ENCODE measurements at places on chromosomes 3 and 15.

DNA sequence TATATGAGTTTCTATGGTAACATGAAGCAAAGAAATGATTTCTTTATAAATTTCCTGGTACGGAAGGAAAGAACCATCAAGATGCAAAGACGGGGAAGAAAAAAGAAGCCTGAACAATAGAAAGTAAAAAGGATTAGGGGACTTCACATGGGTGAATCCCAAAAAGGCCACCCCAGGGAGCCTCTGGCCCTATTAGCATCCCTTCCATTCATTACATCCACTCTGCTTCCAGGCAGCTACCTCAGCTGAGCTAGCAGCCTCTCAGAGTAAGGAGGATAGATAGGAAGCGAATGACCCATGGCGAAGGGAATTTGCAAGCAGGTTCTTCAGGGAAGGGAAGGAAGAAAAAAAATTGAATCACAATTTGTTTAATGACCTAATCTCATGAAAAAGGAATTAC lies 81.6 kb downstream of the GABRB3 start:
- DNase-seq = no peak

DNA sequence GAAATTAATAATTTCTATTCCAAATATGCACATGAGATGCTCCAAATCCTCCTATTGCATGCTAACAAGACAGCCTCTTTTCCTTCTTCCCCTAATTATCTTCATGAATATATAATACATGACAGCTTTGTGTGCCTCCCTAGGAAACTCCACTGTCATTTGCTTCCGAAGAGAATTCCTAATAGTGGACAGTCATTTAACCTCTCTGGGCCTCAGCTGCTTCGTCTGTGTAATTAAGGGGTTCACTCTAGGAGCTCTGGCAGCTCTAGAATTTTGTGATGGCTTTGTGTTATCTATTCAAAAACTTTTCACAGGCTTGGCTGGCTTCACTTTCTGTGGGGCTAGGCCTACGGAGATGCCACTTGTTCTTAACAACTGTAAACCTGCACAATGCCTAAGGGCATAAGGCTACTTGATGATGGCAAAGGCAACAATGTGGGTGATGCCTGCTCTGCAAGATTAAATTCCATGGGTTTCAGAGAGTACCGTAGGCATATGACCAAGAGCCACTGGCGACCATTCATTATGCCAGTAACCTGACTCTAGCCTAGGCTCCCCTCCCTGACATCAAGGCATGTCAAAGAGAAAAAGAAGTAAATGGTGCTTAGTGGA lies 333.8 kb upstream of the UMPS start:
- no peak for DNase-seq

DNA sequence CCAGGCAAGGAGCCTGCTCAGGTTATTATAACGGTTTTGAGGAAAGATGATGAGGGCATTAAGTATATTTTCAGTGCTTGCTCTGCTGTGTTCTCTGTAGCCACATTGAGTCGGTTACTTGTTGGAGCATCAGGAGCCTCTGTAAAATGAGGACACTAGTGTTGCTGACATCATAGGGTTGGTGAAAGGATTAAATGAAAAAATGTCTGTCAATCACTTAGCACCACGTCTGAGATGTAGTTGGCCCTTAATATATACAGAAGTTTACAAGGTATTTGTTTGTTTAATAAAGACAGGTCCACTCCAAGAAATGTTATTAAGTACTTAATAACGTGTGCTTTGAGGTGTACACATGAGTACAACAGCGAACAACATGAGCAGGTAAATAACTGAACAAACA lies 735 bp upstream of the SLC25A26 start:
- no peak for DNase-seq

- DNase-seq = no peak
These were observed 22.3 kb downstream of the MECOM start for GRCh38 chr3:169641167-169641566.

DNA sequence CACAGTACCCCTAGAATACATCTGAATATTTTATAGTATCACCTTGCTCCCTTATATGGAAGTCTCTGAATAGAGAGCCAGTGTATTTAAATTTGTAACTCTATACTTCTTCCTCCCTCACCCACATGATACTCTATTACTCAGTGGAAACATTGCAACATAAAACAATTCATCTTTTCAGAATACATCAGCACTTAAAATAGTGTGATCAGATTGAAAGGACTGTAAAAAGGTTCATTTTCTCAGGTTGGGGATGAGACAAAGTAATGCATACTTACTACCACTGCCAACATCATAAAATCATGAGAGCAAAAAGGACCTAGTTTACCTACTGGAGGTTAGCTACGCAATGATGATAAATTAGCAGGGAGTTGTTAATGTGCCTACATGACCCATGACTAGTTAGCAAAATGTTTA lies 13.8 kb upstream of the THRB start:
- no peak for DNase-seq

DNA sequence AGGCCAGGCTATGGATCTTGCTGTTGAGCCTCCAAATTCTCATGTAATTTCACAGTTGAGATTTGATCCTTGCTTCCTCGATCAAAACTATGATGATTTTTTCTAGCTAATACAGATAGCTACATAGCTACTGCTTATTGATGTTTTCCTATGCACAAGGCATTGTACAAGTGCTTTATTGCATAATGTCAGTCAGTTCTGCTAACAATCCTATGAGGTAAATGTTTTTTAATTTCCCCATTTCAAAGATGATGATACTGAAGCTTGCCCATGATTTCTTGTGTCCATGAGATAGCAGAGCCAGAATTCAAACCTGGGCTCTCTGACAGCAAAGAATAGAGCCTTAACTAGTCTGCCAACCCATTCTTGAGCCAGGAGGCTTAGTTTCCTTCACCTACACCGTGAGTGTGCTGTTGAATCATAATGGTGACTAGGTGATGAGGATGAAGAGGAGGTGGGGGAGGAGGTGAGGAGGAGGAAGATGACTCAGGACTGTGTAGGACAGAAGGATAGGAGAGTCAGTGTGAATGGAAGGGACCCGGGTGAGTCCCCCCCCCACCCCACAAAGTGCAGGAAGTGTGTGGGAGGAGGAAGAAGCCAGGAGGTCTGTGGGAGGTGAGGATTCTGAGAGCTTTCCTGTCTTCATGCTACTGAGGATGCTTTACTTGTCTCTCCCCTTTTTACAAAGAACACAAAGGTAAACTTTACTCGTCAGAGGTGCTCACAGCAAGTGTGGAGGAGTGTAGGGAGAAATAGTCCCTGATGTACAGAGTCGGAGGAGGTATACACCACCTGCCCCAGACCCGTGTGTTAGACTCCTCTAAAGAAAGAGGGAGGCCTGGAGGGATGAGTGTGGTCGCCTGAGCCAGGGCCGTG lies 3.6 kb downstream of the TAGLN3 start:
- no peak for DNase-seq

GRCh38 chr3:141828890-141829289 lies 47.6 kb upstream of the ATP1B3 start:
- no peak for DNase-seq

- DNase-seq = no peak
These were observed 16.4 kb downstream of the UBE2E2 start for GRCh38 chr3:23219552-23219951.

- DNase-seq = no peak
These were observed 4.4 kb downstream of the TERC start for GRCh38 chr3:169760479-169760878.

DNA sequence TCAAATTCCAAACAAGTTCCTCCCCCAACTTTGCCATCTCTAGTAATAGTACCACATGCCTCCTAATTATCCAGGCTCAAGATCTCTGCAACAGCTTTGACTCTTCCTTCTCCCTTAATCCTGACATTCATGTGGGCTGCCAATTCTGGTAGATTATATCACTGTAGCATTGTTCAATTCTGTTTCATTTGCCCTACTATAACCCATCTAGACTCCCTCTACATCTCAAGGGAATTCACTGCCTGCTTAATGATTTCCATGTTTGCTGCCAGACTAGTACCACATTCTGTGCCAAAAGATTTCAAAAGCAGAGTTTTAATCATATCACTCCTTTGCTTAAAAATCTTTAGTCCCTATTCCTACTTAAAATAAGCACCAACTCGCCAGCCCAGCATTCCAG lies 34.6 kb upstream of the PPIB start:
- peak; percentile 51 for DNase-seq

DNA sequence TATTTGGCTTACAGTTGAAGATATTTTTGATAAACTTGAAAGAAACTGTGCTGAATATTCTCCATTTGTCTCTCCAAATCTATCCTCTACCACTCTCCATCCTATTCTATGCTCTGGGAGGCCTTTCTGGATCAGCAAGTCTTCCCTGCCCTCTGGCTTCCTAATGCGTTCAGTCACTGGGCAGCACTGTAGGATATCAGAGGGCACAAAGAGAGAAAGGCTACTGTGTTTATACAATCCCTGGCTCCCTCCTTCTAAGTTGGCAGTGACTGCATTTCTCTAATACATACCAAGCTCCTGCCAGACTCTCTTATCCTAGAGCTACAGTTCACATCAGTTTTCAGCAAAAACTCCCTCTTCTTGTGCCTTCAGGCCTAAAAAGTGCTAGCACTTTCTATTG lies 102.1 kb upstream of the FHIT start:
- DNase-seq = no peak

DNA sequence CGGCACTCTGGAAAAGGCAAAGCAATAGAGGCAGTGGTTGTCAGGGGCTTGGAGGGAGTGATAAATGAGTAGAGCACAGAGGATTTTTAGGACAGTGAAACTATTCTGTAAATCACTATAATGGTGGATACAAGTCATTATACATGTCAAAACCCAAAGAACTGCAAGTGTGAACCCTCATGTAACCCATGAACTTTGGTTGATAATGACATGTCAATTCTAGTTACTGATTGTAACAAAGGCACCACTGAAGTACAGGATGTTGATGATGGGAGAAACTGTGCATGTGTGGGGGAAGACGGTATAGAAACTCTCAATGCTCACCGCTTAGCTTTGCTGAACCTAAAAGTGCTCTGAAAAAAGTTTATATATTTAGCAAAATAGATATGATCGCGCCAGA lies 36.0 kb downstream of the BTLA start:
- DNase-seq = no peak

DNA sequence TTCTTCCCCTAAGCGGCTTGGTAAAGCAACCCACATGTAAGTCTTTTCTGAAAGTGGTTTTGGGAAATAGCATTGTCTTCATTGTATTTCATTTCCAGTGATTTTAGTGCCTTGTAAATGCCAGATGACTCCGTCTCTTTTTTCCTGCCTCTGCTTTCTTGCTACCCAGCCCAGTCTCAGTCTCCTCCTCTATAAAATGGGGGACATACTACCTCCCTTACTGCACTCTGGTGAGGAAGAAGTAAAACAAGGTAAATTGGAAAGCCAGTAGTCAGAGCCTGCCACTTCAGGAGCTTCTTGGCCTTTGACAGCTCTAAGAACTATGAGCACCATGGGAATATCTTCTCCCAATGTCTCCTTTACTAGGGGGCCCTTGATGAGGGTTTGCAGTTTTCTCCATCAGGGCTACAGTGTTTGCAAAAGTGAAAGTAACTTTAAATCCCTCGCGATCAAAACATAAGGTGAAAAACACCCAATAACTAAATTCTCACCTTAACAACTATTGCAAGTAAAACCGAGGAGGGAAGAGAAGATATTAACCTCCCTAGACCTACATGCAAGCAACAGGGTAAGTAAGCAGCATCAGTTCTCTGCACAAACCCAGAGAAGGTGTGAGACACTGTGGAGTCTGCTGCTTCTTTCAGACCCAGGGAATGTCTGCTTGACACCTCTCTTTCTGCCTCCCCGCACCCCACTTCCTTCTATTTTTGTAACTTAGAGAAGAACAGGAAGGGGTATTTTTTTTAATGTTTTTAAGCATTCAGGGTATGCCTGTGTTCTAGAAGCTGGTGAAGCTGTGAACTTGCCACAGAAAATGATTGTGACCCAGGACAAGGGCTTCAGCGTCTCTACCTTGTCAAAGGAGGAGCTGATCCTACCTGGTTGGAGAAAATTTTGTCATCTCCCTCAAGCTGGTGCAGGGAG lies 159.1 kb upstream of the EOMES start:
- no peak for DNase-seq

GRCh38 chr3:197212290-197212689 lies 86.1 kb downstream of the DLG1 start:
- no peak for DNase-seq

DNA sequence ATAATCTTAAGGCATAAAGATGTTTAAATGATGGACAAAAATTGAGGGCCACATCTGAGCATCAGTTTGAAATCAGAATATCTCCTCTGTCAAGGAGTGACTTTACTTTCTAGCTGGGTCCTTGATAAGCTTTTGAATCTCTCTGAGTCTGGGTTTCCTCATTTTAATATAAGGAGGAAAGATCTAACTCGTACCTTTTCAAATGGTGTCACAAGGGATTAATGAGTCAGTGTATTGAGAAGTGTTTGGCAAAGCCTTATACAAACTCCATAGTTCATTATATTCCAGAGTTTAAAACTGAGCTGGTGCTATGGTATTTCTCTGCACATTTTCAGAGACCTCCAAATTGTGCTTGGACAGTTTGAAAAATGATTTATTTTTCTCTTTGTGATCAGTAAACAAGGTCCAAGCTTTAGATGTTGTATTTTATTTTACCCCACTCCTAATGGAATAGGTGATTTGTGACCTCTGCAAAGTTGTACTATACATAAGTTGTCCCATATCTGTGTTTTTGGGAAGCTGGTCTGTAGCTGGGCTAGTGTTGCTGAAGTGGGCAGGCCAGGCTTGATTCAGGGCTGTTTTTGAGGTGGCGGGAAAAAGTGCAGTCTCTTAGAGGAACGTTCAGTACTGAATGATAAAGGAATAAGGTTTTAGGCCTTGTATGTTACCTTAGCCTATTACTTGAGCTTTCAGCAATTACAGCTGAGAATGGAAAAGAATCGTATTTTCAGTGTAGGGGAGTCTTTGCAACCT lies 5.6 kb downstream of the FNDC3B start:
- DNase-seq = no peak

GRCh38 chr3:171865191-171865865 lies 22.2 kb downstream of the TMEM212 start:
- no peak for DNase-seq

- DNase-seq = no peak
These were observed 84.9 kb downstream of the LRIG1 start for GRCh38 chr3:66415867-66416428.

DNA sequence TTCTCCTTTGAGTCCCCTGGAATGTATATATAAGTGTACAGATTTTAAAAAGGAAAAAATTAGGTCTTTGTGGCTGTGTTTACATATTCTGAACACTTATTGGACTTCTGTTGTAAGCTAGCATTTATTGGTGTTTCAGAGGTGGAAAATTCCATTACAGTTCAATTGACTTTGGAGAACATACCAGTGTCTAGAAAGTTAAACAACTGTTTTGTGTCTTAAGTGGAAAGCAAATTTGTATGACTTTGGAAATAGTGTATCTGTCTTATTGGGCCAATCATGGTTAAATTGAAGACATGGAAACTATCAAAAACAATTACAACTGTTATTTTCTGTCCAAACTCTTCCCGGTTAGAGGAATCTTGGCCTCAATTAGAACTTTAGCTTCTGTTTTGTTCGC lies 265.0 kb upstream of the C2CD4B start:
- DNase-seq = no peak

GRCh38 chr3:43499256-43499655 lies 122.6 kb downstream of the ANO10 start:
- DNase-seq = no peak

GRCh38 chr3:122618614-122619013 lies 41.2 kb downstream of the PARP15 start:
- no peak for DNase-seq
